ENCODE measurements at places on chromosomes 1 and 21.

DNA sequence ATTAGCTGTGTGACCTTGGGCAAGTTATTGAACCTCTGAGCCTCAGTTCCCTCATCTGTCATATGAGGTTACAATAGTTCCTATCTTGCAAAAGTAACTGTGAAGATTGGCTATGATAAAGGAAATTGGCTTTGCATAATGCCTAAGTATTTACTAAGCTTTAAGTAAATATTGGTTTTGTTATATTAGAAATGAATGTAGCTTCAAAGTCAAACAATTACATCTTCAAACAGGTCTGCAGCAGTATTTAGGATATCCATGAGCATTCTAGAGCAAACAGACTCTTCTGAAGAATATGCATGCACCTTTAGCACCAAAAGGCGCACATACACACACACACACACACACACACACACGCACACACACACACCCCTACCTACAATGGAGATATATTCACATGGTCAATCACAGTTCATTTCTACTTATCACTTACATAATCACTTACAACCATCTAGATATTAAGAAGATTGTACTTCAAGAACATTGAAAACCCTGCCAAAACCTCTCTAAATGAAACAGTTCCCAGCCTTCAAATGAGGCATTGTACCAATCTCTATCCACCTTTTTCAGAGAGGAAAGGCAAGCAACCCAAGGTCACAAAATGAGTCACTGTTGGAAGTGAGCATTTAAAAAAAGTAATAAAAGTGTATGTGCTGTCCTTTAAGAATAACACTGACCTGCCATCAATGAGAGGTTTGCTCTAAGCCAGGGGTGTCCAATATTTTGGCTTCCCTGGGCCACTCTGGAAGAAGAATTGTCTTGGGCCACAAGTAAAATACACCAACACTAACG is 13.4 kb upstream of the FAM43B start:
- no peak for DNase-seq

DNA sequence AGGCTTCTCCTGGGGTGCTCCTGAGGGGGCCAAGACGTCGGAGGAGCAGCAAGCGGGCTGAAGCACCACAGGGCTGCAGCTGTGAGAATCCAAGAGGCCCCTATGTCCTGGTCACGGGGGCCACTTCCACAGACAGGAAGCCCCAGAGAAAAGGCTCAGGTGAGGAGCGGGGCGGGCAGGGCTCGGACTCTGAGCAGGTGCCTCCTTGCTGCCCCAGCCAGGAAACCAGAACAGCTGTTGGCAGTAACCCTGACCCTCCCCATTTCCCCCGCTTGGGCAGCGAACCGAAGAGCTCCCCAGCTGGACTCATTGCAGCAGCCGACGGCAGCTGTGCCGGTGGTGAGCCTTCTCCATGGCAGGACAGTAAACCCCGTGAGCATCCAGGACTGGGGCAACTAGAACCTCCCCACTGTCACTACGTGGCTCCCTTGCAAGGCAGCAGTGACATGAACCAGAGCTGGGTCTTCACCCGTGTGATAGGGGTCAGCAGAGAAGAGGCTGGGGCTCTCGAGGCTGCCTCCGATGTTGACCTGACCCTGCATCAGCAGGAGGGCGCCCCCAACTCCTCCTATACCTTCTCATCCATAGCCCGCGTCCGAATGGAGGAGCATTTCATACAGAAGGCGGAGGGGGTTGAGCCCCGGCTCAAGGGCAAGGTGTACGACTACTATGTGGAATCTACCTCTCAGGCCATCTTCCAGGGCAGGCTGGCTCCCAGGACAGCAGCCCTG is 625 bp downstream of the KLHDC7A start:
- DNase-seq = no peak

- DNase-seq = no peak
These were observed 24.6 kb downstream of the PLEKHA6 start for GRCh38 chr1:204335085-204335484.

- DNase-seq = no peak
These were observed 54.1 kb downstream of the KCNJ15 start for GRCh38 chr21:38310646-38311485.

DNA sequence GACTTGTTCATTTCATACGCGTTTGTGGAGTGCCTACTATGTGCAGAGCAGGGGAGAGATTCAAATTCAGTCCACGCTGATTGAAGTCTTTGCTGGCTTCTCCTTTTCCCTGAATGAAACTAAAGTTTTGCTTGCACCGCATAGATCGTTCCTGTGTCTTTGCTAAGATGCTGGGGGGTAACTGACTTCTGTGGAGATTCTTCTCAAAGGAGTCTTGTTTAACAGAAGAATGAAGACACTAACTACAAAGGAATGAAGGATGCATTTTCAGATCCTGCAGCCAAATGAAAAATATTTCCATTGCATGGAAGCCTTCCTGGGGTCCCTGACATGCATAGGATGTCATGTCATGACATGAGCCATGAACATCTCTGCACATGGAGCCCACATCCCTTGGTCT is 26.9 kb upstream of the H6PD start:
- no peak for DNase-seq

DNA sequence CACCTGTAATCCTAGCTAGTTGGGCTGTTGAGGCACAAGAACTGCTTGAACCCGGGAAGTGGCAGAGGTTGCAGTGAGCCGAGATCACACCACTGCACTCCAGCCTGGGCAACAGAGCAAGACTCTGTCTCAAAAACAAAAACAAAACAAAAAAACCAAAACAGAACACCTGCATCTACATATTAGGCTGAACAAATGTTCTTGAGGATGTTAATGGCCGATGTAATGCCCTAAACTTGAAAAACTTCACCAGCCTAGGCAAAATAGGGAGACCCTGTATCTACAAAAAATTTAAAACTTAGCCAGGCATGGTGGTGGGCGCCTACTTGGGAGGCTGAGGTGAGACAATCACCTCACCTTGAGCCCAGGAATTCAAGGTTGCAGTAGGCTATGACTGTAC is 17.8 kb downstream of the GPBP1L1 start:
- no peak for DNase-seq

Data from non-pigmented ciliary epithelial cell (primary cell).